ENCODE measurements at places on chromosomes 3 and 15. TPM values are rescaled to one million over a fixed set of nuclear protein-coding genes. Genes with fewer than 3 reads are reported as not detected.

CASR gene
- not detected for polyA plus RNA-seq

- DNase-seq, result no peak
Measured at GRCh38 chr3:48558493-48559134, 2.0 kb upstream of the PFKFB4 start.

DNA sequence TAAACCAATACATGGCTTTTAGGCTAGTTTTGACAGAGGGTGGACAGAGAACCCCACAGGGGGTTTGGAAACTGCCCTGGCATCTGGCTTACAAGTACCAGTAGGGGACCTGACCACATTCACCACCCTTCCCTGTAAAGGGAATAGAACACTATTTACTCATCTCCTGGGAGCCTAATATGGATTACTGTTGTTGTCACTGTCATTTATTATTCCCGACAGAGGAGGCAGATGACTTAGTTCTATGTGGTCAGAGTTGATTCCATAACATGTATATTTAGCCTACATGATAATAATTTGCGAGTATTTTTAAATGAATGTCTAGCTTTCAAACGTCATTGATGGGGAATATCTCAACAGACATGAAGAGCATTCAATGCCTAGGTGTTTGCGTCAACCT is 15.9 kb downstream of the ZBTB38 start:
- no peak for DNase-seq

DNAH1 gene
- polyA plus RNA-seq, result 0.65 TPM

- DNase-seq, result peak; percentile 64
Measured at GRCh38 chr3:64187065-64187959, 38.0 kb downstream of the PRICKLE2 start.

GRCh38 chr3:111639316-111639715 is 44.2 kb upstream of the ZBED2 start:
- DNase-seq, result no peak

SERPINI1 gene
- 4.7 TPM for polyA plus RNA-seq

C3orf20 gene
- polyA plus RNA-seq, result 0.03 TPM
